ENCODE measurements at places on chromosomes 13 and 19.
A peak's percentile ranks its signal among the peaks of the same experiment; 100 is the strongest.

DNA sequence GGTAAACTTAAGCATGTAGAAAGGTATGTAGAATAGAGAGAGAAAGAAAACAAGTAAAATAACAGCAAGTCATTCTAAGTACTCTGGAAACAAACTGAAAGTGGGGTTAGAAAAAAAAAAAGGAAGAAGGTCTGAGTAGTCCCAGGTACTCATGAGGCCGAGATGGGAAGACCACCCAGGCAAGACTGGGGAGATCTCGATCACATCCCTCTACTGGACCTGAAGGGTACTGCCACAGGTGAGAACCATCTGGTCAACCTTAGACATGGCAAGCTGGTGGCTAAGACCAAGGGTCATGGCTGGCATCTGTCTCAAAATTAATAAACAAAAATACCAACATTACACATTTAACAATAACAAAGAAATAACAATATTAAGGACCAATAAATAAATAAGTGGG lies 36.3 kb upstream of the ZNF724 start:
- DNase-seq: no peak

- DNase-seq: no peak
Observed at GRCh38 chr13:37534676-37535075, 63.9 kb downstream of the POSTN start.

- DNase-seq: no peak
Observed at GRCh38 chr13:71278512-71278911, 588.5 kb downstream of the DACH1 start.

DNA sequence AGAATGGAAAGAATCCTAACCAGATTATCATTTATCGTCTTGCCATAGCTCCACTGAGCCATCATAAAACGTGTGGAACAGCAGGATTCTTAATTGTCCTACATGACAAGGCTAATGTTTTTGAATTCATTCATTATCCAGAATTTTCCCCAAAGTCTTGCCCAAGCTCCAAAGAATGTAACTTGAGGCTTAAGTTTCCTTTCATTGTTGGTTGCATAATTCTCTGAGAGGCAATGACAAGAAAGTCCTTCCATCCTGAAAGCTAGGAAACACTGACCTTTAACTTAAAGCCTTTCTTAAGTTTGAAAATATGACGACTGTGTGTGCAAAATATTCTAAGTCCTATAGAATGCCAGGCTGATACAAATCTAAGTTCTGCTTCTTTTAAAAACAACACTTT lies 546.1 kb downstream of the SUCLA2 start:
- no peak for DNase-seq

DNA sequence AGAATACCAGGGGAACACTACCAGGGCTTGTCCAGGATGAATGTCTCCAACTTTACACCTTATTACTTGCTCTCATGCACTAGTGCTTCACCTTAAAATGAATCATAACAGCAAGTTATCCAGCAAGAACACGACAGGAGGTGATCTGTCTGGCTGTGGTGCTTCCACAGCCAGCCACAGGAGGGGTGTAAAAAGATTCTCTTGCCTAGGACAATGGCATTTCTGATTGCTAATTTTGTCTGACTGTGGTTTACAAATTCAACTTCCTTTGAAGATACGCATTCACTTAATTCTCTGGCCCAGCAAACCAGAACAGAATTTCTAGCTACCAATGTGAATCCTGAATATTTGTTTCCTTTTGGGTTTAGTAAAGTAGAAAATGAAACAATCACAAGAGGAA lies 23.1 kb upstream of the COG3 start:
- no peak for DNase-seq

GRCh38 chr13:101624210-101624922 lies 171.9 kb downstream of the ITGBL1 start:
- no peak for DNase-seq

- DNase-seq: no peak
Observed at GRCh38 chr13:41842036-41842620, 118.8 kb downstream of the VWA8 start.

- DNase-seq: no peak
Observed at GRCh38 chr19:30235946-30236345, 136.2 kb upstream of the ZNF536 start.

DNA sequence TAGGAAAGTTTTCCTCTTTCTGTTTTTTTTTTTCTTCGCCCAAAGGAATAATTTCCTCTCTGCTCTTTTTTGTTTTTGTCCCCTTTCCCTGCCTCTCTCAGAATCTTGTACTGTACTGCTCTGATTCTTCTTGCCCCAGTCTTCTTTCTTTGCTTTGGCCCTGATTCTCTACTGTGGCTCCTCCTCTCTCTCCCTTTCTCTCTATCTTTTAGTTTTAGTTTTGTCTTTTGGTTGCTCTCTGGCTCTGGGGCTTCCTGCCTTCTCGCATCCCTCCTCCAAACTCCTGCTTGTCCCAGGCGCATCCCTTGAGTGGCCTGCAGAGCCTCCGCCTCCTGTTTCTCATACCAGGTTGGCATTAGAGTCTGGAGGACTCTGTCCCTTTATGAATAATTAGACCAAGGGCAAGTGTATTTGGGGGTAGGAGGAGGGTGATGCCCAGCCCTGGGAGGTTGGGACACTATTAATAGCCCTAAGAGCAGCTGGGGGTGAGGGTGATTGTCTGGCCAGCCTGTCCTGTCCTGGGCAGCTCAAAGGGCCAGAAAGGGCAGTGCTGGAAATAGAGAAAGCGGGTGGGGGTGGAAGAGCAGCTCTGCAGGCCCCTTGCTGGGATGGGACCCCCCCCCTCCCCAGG lies 39.1 kb downstream of the LYL1 start:
- DNase-seq: no peak

DNA sequence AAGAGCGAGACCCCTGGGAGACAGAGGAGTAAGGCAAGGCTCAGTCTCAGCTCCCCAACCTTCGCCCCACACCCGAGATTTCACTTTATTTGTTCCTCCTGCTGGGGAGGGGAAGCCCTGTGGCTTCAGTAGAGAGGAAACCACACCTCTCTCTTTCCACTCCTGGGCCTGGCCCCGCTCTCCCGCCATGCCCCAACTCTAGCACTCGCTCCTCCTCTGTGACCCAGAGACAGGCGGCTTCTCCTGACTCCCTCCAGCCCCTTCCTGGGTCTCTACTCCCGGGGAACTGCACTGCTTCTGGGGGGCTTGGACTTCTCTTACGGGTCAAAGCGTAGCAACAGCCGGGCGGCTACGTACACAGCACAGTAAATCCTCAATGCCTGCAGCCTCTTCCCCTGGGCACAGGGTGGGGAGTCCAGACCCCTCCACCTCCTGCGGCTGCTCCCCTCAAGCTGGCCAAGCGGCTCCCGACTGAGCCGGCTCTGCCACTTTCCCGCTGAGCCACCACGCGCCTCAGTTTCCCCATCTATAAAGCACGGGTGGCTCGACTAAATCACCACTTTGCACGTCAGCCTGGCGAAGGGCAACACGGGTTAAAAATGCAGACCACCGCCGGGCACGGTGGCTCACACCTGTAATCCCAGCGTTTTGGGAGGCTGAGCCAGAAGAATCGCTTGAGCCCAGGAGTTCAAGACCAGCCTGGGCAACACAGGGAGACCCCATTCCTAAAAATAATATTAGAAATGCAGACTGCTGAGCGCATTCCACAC lies 1.4 kb downstream of the RNF126 start:
- DNase-seq: peak; percentile 50

Data from activated naive CD4-positive, alpha-beta T cell (primary cell).